Type B pancreatic cell (in vitro differentiated cells): ENCODE measurements at places on chromosomes 4 and X.
A peak's percentile ranks its signal among the peaks of the same experiment; 100 is the strongest.

DNA sequence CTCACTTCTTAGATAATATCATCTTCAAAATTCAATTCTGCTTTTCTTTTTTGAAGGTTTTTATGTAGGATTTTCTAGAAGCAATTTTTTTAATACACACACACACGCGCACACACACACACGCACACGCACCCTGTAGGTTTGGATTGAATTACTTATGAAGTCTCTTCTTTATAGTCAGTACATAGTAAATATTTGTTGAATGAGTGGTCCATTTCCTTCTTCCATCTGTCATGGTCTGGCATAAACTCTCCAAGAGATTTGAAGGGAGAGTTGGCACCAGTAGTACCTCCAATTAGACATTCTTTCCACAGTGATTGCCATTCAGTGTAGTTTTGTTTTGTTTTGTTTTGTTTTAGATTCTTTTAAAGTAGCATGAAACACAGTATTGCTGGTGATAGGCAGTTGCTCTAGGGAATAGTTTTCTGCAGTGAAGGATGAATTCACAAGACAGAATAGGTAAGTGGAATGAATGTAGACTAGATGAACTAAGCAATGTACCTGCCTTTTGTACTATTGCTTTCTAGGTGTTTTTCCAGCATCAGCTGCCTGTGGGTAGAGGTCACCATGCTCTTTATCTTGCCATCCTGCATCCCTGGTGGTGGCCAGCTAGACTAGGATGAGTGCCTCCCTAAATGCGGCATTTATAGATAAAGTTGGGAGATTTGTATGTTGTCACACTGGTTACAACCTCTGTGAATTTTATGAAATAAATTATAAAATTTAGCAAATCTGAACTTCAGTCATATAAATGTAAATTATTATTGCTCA lies 20.5 kb downstream of the PDLIM5 start:
- peaks cover 20% of the 10 kb centered on the region for H3K36me3 ChIP-seq
- no peak overlapping the region for H3K4me3 ChIP-seq
- H3K4me1 ChIP-seq, result peaks cover 19% of the 10 kb centered on the region
- H3K27me3 ChIP-seq, result no peaks in the 10 kb centered on the region

- H3K4me3 ChIP-seq, result no peak overlapping the region
Measured at GRCh38 chr4:107747748-107748486, 27.9 kb upstream of the PAPSS1 start.

DNA sequence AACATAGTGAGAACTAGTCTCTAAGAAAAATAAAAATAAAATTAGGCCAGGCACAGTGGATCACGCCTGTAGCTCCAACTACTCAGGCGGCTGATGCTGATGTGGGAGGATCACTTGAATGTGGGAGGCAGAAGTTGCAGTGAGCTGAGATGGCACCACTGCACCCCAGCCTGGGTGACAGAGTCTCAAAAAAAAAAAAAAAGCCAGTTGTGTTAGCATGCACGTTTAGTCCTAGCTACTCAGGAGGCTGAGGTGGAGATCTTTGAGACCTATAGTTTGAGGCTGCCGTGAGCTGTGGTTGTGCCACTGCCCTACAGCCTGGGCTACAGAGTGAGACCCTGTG lies 2.5 kb downstream of the DCK start:
- H3K4me3 ChIP-seq, result peak overlapping the region; percentile 64
- DNase-seq, result no peak
- no peak overlapping the region for H3K27ac ChIP-seq
- peaks cover 29% of the 10 kb centered on the region for H3K4me1 ChIP-seq

DNA sequence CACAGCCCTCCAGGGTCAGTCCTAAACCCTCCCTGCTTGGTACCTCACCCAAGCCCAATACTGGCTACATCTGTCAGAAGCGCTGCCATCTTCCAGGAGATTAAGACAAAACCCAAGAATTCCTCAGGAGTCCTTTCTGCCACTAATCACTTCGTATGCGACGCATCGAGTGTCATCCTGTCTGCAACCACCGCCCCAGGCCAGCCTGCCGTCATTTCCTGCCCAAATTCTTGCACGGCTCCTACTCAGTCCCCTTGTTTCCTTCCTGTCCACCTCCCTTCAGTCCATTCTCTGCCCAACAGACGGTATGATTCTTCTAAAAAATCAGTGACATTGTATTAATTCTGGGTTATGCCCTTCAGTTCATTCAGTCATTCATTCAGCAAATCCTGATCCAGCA lies 113.6 kb downstream of the NFKB1 start:
- no peak overlapping the region for H3K27ac ChIP-seq
- no peaks in the 10 kb centered on the region for H3K4me1 ChIP-seq
- H3K27me3 ChIP-seq, result no peaks in the 10 kb centered on the region
- H3K4me3 ChIP-seq, result no peak overlapping the region
- peaks cover 32% of the 10 kb centered on the region for H3K36me3 ChIP-seq
- no peak for DNase-seq

DNA sequence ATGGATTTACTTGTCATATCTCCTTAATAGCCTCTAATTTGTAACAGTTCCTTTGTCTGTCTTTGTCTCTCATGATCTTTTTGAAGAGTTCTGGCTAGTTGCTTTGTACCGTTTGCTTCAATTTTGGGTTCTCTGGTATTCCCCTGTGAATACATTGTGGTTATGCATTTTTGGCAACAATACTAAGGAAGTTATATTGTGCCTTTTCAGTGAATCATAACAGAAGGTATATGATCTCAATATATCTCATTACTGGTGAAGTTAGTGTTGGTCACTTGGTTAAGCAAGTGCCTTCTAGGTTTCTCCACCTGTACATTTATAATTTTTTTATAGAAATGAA lies 48.6 kb downstream of the DCLK2 start:
- H3K27ac ChIP-seq, result no peak overlapping the region
- H3K36me3 ChIP-seq, result peaks cover 12% of the 10 kb centered on the region
- H3K4me1 ChIP-seq, result no peaks in the 10 kb centered on the region
- no peaks in the 10 kb centered on the region for H3K27me3 ChIP-seq
- no peak for DNase-seq
- no peak overlapping the region for H3K4me3 ChIP-seq

DNA sequence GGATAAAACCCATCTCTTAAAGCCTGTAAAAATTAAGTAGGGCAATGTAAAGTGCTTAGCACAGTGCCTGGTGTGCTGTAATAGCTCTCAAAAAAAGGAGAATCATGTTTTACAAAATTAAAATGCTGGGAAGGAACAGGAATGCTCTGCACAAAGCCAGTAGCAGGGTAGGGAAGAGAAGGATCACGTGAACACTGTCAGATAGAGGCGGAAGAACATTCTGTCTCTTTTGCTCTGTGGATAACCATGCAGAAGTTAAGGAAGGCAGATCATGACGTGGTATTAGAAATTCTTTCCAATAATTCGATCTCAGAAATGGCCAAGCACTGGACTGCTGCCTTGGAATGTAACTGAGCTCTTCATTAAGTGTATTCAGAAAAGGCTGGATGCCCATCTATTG lies 136.2 kb upstream of the PDLIM3 start:
- peaks cover 4% of the 10 kb centered on the region for H3K36me3 ChIP-seq
- no peaks in the 10 kb centered on the region for H3K4me1 ChIP-seq
- no peaks in the 10 kb centered on the region for H3K27me3 ChIP-seq
- no peak overlapping the region for H3K4me3 ChIP-seq
- no peak overlapping the region for H3K27ac ChIP-seq

DNA sequence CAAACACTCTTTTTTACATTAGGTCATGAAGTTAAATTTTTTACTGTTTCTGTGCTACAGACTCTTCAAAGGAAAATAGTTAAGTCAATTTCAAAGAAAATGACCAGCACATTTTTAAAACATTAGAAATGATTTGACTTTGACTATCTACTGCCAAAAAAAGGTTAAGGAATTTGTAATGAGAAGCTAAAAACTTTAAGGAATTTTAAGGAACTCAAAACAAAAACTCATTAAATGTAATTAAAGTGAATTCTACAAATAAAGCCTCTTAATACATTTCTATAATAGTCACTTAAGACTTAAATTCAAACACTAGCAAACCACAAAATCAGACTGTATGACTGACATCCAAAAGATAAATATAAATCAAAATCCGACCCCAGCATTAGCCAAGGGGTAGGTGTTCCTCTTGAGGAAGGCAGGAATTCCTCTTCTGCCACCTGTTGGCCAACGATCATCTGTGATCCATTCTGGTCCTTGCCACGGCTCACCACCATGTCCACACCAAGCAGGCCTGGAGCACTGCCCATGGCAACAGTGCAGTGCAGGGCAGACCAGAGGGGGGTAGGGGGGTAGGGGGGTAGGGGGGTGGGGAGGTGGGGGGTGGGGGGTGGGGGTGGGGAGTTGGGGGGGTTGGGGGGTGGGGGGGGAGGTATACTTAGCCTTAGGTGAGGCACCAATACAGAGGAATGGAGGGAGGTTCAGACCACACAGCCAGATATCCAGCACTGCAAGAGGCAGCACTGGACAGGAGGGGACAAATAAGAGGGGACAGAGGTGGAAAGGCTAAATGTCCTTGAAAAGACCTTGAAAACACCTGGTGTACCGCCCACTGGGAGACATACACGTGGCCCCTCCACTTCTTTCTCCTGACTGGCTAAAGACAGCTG lies 287.4 kb downstream of the CHIC1 start:
- H3K4me3 ChIP-seq, result no peak overlapping the region
- H3K27ac ChIP-seq, result no peak overlapping the region
- DNase-seq, result no peak
- no peaks in the 10 kb centered on the region for H3K4me1 ChIP-seq
- H3K36me3 ChIP-seq, result no peaks in the 10 kb centered on the region

- H3K27ac ChIP-seq, result no peak overlapping the region
- H3K36me3 ChIP-seq, result no peaks in the 10 kb centered on the region
- DNase-seq, result no peak
Measured at GRCh38 chr4:165355900-165356300, 22.9 kb upstream of the CPE start.

GRCh38 chr4:123783151-123783790 lies 386.7 kb downstream of the SPRY1 start:
- no peaks in the 10 kb centered on the region for H3K36me3 ChIP-seq
- H3K4me3 ChIP-seq, result no peak overlapping the region
- H3K27me3 ChIP-seq, result no peaks in the 10 kb centered on the region
- H3K4me1 ChIP-seq, result peaks cover 11% of the 10 kb centered on the region
- no peak for DNase-seq

DNA sequence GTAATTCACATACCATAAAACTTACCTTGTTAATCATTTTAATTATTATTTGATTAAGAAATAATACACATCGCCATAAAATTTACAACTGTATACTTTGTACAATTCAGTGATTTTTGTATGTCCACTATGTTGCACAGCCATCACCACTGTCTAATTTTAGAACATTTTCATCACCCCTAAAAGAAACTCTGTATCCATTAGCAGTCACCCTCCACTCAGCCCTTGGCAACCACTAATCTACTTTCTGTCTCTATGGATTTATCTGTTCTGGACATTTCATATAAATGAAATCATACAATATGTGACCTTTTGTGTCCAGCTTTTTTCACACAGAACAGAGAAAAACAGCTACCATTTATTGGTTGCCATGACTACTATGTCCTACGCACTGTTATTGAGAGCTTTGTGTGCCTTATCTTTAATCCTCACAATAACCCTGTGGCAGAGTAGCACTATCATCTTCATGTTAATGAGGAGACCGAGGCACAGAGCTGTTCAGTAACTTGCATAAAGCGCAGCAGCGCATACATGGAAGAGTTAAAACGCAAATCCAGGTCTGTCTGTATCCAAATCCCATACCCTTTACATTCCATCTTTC lies 64.6 kb upstream of the PAGE1 start:
- no peaks in the 10 kb centered on the region for H3K27me3 ChIP-seq
- H3K4me3 ChIP-seq, result no peak overlapping the region

DNA sequence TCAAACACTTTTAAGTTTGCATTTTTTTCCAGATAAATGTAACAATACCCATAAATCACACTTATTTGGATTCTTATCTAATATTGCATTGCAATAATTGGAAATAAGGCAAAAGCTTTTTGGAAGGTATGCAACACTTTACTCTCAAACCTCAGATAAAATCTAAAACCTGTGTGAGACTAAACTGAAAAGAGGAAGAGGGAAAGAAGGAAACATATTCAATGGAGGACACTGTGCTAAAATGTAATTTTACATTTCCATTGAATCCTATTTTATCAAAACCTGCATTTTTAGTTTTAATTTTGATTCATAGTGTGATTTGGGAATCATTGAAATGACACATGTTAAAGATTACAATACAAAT lies 99.4 kb downstream of the HPGD start:
- peak overlapping the region; percentile 48 for H3K27ac ChIP-seq
- no peaks in the 10 kb centered on the region for H3K27me3 ChIP-seq
- no peak overlapping the region for H3K4me3 ChIP-seq
- DNase-seq, result no peak
- H3K36me3 ChIP-seq, result no peaks in the 10 kb centered on the region

DNA sequence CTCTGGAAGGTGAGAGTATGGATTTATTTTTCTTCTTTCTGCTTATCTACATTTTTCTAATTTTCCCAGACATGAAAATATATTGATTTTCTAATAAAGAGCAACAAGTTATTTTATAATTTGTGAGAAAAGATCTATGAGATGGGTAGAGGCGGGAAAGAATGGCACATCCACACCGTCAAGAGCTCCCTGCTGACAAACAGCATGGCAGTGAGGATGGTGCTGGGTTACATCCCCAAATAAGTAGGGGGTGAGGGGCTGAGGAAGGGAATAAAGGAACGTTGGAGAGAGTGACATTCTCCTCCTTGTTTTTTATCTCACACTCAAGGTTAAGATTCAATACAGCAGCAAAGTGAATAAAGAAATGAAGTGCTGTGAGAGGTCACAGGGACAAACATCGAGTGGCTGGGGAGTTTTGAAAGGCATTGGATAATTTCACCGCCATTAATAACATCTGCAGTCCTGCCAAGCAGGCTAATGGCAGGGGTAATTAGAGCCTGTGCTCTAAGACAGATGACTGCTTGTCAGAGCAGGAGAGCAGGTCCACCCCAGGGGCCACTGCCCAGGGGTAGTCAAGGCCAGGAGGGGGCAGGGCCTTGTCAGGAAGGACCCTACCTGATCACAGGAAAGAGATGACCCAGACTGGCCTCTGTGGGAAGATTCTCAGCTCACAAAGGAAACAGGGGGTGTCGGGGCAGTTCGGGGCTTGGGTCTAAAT lies 323.8 kb downstream of the FBXW7 start:
- no peak for DNase-seq
- no peaks in the 10 kb centered on the region for H3K36me3 ChIP-seq
- H3K27me3 ChIP-seq, result no peaks in the 10 kb centered on the region
- H3K4me1 ChIP-seq, result peaks cover 28% of the 10 kb centered on the region
- H3K4me3 ChIP-seq, result peak overlapping the region; percentile 17
- H3K27ac ChIP-seq, result no peak overlapping the region

DNA sequence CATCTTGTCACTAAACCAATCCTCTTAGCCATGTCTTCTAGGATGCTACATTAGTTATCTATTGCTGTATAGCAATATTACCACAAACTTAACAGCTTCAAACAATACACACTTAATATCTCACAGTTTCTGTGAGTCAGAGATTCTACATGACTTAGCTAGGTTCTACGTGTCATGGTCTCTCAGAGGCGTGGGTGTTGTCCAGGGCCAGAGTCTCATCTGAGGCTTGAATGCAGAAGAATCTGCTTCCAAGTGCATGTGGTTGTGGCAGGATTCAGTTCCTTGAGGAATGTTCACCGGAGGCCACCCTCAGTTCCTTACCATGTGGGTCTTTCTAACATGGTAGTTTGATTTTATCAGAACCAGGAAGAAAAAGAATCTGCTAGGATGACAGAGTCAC lies 26.4 kb downstream of the PPP1R2C start:
- DNase-seq, result no peak
- H3K27ac ChIP-seq, result no peak overlapping the region
- H3K27me3 ChIP-seq, result no peaks in the 10 kb centered on the region

GRCh38 chrX:47611926-47612325 lies 7.7 kb downstream of the SYN1 start:
- no peaks in the 10 kb centered on the region for H3K36me3 ChIP-seq
- H3K27me3 ChIP-seq, result peaks cover 9% of the 10 kb centered on the region
- H3K27ac ChIP-seq, result no peak overlapping the region
- H3K4me3 ChIP-seq, result no peak overlapping the region
